ENCODE measurements at places on chromosomes 3 and 15. TPM values are rescaled to one million over a fixed set of nuclear protein-coding genes. Genes with fewer than 3 reads are reported as not detected.

GRCh38 chr3:2148561-2149340 lies 50.1 kb downstream of the CNTN4 start:
- DNase-seq: no peak
- no peaks in the 10 kb centered on the region for H3K4me1 ChIP-seq
- H3K27ac ChIP-seq: no peak overlapping the region
- no peak overlapping the region for H3K4me3 ChIP-seq
- no peaks in the 10 kb centered on the region for H3K36me3 ChIP-seq

DNA sequence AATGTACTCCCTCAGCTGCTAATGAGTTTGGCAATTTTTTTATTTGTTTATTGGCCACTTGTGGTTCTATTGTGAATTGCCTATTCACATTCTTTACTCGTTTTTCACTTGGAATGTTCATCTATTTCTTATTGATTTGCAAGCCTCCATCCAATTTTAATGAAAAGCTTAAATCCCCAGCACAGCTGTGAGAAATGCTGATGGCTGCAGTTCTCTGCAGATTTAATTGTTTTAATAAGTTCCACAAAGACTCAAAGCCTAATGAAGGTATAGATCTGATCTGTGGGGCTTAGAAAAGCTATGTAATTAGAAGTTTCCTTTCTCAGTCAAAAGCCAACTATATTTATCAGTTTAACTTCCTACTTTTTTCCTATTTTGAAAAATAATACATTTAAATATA lies 41.5 kb downstream of the LYZL4 start:
- no peaks in the 10 kb centered on the region for H3K27me3 ChIP-seq
- no peak for DNase-seq
- H3K36me3 ChIP-seq: no peaks in the 10 kb centered on the region
- no peaks in the 10 kb centered on the region for H3K4me1 ChIP-seq

DNA sequence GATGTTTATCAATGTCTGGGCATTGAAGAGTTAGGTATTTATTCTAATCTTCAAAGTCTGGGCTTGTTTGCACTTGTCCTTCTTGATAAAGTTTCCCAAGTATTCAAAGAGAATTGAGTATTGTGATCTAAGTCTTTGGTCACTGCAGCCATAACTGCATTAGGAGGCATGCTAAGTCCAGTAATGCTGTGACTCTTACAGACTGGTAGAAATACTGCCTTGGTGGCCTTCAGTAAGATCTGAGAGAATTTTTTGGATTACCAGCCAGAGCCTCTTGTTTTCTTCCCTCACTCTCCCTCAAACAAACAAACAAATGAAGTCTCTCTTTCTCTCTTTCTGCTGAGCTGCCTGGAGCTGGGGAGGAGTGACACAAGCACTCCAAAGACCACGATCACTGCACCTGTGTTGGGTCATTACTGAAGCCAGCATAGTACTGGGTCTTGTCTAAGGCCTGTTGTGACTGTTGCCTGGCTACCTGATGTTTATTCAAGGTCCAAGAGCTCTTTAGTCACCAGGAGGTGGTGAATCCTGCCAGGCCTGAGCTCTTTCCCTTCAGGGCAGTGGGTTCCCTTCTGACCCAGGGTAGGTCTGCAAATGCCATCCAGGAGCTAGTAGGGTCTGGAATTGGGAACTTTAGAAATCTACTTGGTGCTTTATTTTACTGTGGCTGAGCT lies 14.8 kb upstream of the RBP2 start:
- no peak overlapping the region for H3K27ac ChIP-seq
- H3K4me1 ChIP-seq: no peaks in the 10 kb centered on the region
- no peaks in the 10 kb centered on the region for H3K27me3 ChIP-seq
- H3K4me3 ChIP-seq: no peak overlapping the region
- no peak for DNase-seq

DNA sequence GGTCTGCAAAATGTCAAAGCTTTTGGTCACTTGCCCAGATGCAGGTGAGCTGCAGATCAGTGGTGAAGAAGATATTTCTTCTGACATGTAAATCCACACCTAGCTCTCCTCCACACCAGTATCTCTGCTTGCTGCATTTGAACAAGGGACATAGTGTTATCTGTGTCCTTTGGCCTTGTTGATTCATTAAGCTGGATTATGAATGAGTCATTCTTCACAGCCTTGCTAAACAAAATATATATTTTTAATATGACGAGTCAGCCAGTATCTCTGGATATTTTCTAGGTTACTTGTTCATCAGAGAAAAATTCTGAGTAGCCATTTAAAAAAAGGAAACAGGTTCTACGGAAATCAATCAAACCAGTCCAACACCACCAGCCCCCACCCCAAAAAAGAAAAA lies 190.6 kb upstream of the ADAMTS9 start:
- no peak overlapping the region for H3K4me3 ChIP-seq
- no peak for DNase-seq
- H3K27me3 ChIP-seq: no peaks in the 10 kb centered on the region
- H3K4me1 ChIP-seq: no peaks in the 10 kb centered on the region

DNA sequence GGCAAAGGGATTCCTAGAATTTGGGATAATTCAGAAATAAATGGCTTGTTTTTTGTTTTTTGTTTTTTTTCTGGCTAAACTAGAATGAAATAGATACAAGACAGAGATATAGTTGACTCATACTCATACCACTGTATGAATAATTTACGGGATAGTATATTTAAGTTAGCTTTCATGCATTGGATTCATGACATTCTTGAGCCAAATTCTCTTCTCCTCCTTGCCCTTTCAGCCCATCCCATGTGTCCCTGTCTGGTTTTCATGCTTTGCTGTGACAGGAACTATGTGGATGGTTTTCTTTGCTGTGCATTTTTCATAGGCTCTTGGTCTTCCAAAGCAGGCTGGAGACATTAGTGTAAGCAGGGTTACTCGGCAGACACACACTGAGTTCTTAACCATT lies 66.6 kb upstream of the UMPS start:
- no peak for DNase-seq
- peaks cover 11% of the 10 kb centered on the region for H3K4me1 ChIP-seq
- H3K4me3 ChIP-seq: no peak overlapping the region
- H3K27ac ChIP-seq: no peak overlapping the region
- no peaks in the 10 kb centered on the region for H3K36me3 ChIP-seq

DNA sequence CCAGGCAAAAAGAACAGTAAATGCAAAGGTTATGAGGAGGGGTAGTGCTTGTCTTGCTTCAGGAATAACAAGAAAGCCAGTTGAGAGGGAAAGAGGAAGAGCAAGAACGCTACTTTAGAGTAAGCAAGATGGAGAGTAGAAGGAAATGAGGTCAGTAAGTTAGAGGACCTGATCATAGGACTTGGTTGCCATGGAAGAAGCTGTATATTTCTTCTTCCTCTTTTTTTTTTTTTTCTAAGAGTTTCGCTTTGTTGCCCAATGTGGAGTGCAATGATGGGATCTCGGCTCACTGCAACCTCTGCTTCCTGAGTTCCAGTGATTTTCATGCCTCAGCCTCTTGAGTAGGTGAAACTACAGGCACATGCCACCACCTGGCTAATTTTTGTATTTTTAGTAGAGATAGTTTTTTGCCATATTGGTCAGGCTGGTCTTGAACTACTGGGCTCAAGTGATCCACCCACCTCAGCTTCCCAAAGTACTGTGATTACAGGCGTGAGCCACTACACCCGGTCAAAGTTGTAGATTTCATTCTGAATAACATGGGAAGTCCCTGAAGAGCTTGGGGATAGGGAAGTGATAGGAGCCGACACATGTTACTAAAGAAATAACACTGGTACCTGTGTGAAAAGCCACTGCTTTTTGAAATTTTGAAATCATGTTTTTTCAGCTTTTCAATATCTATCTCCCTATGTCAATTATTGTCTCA lies 527.9 kb upstream of the NAALADL2 start:
- H3K36me3 ChIP-seq: no peaks in the 10 kb centered on the region
- H3K27me3 ChIP-seq: no peaks in the 10 kb centered on the region
- H3K4me3 ChIP-seq: no peak overlapping the region
- DNase-seq: no peak
- no peaks in the 10 kb centered on the region for H3K4me1 ChIP-seq

DNA sequence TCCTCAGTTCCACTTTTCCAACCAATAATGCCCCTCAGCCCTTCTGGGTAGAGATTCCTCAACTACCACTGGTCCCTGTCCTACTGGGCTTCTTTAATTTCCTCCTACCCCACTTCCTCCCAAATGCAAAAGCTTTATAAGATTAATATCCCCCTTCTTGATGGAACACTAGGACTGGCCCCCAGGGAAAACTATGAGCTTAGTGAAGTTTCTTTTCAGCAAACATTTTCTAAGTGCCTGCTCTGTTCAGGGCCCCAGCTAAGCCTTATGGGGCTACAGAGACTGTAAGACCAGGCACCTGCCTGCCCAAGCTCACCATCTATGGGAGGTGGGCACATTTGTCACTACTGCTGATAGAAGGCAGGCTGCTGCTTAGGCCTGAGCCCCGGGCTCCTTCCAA lies 79.4 kb downstream of the RPLP1 start:
- H3K27ac ChIP-seq: no peak overlapping the region
- DNase-seq: no peak
- H3K4me3 ChIP-seq: no peak overlapping the region
- H3K27me3 ChIP-seq: no peaks in the 10 kb centered on the region

- H3K4me3 ChIP-seq: no peak overlapping the region
- no peaks in the 10 kb centered on the region for H3K4me1 ChIP-seq
- H3K36me3 ChIP-seq: no peaks in the 10 kb centered on the region
- no peak for DNase-seq
Measured at GRCh38 chr3:181966393-181966792, 254.7 kb downstream of the SOX2 start.

DNA sequence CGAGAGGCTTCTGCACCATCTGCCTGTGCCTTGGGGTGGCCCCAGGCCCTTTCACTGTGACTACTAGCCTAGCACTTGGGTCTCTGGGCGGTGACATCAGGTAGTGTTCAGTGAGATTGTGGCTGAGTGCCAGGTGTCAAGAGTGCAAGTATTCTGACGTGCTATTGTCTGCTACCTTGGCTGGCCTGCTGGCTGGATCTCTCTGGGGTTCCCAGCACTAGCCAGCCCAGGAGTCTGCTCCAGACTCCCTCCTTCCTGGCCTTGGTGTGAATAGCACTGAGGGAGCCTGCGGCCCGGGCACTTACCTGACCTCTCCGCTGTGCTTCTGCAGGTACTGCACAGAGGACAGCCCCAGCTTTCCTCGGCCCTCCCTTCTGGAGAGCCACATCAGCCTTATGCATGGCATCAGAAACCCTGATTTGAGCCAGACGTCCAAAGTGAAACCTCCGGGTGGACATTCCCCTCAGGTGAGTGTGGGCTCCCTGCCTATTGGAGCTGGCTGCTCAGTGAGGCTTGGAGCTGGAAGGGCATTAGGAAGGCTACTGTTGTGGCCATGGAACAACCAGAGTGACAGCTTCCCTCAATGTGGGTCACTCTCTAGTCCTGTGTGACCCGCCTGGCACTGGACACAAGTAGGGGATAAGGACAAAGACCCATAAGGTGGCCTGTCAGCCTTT lies 17.5 kb upstream of the ALPK3 start:
- peaks cover 71% of the 10 kb centered on the region for H3K36me3 ChIP-seq
- DNase-seq: no peak
- H3K4me3 ChIP-seq: no peak overlapping the region
- no peaks in the 10 kb centered on the region for H3K4me1 ChIP-seq

- no peak for DNase-seq
- no peaks in the 10 kb centered on the region for H3K36me3 ChIP-seq
- H3K27ac ChIP-seq: no peak overlapping the region
Measured at GRCh38 chr3:87691109-87691508, 367.7 kb downstream of the CGGBP1 start.

DNA sequence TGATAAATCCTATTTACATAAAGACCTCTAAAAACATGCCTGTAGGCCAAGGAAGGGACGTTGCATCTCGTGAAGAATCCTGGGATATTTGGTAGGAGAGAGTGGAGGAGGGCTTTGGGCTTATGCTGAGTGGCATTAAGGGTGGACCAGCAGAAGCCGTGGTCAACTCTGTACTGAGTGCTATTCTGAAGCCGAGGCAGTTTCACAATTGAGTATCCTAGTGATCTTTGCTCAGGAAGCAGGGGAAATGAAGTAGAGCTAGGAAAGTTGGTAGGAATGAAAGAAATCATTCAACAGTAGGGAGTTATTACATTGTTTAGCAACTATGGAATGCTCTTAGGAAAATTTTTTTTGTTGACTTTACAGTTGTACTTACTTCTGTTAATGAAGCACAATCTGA lies 24.2 kb downstream of the MCTP2 start:
- H3K4me3 ChIP-seq: no peak overlapping the region
- DNase-seq: no peak
- H3K27me3 ChIP-seq: no peaks in the 10 kb centered on the region
- no peak overlapping the region for H3K27ac ChIP-seq
- peaks cover 35% of the 10 kb centered on the region for H3K4me1 ChIP-seq

DNA sequence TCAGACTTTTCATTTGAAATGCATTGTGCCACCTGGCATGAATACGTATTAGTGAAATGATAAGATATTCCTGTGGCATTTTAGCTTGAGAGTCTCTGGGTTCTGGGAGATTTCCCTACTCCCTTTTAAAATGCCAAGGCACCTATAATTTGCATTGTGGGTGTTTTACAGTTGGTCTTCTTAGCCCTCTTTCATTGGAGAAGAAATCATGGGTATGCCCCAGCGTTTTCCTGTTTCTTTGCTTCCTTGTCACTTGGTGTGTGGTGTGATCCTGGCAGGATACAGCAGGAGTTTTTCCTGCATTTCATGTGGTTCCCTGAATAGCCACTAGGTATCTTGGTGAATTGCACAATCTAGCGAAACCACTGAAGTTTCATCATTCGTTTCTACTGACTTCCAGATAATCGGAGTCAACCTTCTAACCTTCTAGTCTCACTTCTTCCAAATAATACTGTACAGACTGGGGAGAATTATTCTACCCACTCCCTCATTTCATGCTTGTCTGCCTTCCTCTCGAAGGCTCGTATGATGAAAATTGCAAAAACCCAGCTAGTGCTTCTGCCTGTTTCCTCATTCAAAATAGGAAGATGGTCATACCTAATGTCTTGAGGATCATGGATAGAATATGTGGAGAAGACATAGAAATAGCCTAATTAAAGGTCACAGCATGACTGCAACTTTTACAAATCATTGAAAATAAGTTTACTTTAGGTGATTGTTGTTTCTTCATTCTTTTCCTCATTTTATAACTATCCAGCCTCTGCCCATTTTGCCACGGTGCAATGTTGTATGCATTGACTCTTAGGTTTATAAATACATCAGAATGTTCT lies 2.6 kb downstream of the BHLHE40 start:
- peak overlapping the region; percentile 23 for H3K27ac ChIP-seq
- peaks cover 40% of the 10 kb centered on the region for H3K36me3 ChIP-seq
- H3K27me3 ChIP-seq: no peaks in the 10 kb centered on the region
- H3K4me1 ChIP-seq: peaks cover 55% of the 10 kb centered on the region

Gene CXCR6
- 2.1 TPM for total RNA-seq

Gene TJP1
- not detected for total RNA-seq
